HCEC 1CT (cell line): ENCODE measurements at places on chromosomes 7 and 10.

GRCh38 chr10:113557424-113557862 is 4.6 kb downstream of the HABP2 start:
- DNase-seq, result no peak

DNA sequence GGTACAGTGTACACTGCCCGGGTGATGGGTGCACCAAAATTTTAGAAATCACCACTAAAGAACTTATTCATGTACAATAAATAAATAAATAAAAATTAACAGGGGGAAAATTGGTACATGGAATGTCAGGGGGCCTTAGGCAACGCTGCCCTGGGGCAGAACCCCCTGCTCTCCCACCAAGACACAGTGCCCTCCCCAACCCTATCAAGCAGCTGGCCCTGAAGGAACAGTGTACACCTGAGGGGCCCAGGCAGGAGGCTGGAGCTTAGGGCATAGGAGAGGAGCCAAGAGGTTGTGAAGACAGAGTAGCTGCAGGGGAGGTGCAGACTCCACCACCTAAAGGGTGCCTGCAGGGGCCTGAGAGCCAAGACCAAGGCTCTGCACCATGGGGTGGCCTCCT is 128.8 kb downstream of the BMS1 start:
- DNase-seq, result no peak

DNA sequence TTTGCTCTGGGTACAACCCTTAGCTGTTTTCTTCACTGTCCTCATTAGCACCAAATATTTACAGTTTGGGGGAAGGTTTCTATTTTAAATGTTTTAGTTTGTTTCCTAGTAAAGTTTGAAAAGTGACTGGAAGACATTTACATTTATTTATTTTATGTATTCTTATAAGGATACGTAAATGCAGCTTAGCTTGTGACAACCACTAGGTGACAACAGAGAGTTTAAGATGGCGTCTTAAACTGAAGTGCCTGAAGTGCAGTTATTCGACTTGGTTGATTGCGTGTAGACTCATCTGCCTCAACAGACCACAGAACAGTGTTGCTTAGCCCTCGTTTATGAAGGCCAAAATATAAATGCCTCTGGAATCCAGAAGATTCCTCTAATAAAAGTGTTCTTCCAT is 378.2 kb upstream of the MYO3A start:
- DNase-seq, result no peak

- DNase-seq, result no peak
These were observed 4.6 kb downstream of the NFKB2 start for GRCh38 chr10:102400076-102400475.

DNA sequence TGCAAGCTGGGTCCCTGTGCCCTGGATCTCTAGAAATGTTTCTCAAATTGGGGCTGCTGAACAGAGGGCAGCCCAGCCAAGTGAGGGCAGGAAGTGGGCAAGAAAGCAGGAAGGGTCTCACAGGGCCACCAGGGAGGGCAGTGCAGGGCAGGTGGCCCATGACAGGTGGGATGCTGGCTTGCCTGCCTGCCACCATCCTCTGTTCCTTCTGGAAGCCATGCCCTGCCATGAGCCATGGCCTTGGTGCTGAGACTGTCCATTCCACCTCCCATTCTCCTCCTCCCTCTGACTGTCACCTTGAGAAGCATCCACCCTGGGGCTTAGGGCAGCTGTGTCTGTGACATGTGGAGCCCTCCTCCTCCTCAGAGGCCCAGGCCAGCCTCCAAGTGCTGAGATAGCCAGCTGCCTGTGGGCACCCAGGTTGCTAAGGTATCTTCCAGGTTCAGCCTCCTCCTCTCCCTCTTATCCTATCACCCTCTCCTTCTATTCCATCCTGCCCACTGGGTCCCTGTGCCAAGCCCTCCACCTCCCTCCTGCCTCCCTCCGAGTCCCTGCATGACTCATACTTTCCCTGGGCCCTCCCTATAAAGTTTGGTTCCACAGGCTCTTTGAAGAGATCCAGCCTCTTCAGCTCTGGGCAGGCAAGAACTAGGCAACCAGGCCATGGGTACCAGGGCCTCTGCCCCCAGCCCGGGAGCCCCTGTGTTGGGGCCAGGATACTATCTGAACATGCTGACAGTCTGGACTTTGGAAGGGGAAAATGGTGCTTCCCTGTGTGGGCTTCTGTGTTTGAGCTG is 1.3 kb downstream of the VSIR start:
- DNase-seq, result peak; percentile 57

DNA sequence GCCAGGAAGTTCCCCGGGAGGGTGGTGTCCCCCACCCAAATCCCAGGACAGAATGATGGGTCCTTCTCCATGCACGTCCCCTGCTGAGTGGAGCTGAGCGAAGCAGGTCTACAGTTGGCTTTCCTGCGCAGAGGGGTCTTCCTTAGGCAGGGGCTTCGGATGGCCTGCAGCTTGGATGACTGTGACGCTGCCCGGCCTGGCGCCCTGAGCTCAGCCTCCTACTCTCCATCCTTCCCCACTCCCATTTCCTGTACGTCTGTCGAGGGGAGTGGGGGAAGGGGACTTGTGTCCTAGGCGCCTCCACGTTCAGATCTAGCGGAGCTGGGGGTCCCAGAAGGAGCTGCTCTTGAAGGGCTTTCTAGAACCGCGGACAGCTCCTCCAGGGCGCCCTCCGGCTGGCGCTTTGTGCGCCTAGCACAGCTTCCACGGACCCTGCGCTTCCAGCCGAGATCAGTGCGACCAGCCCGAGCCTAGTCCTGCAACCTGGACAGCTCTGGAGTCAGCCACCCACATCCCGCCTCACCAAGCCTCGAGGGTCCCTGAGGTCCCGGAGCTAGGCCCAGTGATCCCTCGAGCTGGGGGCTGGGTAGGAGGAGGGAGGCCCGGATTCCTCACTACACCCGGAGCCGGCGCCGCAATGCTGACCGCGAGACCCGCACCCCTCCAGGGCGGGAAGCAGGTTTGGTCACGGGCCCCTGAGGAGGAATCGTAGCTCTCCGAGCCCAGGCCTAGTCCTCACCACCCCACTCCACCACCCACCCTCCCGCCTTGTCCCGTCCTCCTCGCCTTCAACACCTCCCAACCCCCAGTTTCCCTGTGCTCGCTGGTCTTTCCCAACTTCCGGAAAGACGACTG is 1.9 kb downstream of the GRID1 start:
- no peak for DNase-seq

GRCh38 chr7:20601121-20601520 is 14.3 kb upstream of the ABCB5 start:
- no peak for DNase-seq

DNA sequence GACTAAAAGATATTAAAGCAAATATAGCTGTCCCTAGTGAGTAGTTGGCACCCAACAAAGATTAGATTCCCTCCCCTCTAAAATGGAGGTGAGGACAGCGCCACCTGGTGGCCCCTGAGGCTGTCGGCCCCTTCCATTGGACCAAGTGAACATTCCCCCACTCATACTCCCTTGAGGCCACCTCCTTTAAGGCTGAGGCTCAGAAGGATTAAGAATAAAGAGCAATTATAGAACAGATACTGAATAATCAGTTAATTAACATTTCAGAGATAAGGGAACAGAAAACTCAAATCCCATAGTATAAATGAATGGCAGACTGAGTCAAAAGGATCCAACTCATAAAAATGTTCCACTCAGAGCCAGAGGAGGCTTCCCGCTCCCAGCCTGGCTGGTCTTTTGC is 130.4 kb upstream of the GHITM start:
- no peak for DNase-seq

GRCh38 chr10:78448994-78449418 is 415.3 kb downstream of the RPS24 start:
- DNase-seq, result no peak

DNA sequence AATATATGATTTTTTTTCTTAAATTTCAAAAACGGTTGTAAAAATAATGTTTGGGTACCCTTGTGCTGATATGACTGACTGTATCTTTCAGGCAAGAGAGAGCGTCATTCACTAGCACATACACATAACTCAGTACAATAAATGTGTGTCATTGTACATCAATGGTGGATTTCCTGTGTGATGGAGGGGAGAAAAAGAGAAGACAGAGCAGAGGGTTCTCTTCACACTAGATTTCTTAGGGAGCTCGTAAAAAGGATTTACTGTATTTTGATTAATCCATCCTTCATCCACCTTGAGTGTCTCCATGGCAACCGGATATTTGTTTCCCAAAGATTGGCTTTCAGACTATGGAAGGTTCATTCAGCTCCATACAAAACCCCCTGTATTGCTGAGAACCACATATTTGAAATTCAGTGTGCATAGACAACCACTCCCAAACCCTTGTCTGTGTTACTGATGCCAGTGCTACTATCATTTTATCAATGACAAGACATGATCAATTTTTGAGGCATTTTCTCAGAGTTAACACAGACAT is 150.6 kb downstream of the AKR1D1 start:
- no peak for DNase-seq

- peak; percentile 93 for DNase-seq
These were observed 1177.6 kb upstream of the C7orf33 start for GRCh38 chr7:147412782-147413556.

DNA sequence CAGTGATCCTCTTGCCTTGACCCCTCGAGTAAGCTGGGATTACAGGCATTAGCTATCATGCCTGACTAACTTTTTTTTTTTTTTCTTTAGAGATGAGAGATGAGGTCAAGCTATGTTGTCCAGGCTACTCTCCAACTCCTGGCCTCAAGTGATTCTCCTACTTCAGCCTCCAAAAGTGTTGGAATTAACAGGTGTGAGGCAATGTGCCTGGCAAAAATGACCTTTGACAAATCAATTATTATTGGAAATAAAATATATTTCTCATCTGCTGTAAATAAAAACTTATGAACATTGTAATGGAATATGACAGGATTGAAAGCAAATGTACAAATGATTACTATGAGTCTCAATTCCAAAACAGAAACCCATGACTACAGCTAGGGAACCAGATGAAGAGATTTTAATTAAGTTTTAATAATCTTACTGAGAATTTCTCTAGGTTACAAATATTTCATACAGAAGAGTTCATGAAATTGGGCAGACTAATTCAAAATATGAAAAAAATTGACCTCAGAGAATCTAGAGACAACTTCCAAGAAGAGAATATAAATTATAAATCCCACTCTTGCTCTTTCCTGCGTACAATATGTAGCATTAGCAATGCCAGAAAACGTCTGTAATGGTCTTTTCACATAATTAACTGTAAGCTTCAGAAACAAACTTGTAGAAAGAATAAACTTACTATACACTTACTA is 414.7 kb downstream of the DGKB start:
- DNase-seq, result no peak

- DNase-seq, result no peak
These were observed 13.2 kb downstream of the BAIAP2L1 start for GRCh38 chr7:98387544-98388226.

DNA sequence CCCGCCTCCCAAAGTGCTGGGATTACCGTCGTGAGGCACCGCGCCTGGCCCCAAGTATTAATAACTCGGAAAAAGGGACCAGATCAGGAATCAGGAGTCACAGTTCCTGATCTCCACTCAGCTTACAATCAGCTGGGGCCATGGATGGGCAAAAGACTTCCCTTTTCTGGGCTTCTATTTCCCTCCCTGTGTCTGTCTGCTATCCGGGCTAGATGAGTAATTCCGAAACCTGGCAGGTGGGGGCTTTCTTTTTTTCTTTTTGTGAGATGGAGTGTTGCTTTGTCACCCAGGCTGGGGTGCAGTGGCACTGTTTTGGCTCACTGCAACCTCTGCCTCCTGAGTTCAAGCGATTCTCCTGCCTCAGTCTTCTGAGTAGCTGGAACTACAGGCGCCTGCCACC is 11.6 kb downstream of the RPS24 start:
- DNase-seq, result no peak

DNA sequence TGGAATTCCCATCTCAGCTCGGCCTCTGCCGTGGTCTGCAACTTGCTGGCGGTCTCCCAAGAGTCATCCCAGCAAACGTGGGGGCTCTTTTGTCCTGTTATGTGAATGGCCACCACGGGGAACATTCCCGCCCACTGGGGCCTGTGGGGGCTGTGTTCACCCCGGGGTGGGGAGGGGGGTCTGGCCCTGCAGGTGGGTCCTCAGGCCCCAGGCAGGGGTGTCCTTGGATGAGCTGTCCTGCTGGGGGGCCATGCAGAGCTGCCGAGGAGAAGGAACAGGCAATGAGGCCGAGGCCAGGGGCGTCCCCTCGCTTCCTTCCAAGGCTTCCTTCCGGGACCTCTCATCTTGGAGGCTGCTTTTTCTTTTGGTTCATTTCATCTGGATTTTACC is 24.4 kb upstream of the PITRM1 start:
- DNase-seq, result no peak

DNA sequence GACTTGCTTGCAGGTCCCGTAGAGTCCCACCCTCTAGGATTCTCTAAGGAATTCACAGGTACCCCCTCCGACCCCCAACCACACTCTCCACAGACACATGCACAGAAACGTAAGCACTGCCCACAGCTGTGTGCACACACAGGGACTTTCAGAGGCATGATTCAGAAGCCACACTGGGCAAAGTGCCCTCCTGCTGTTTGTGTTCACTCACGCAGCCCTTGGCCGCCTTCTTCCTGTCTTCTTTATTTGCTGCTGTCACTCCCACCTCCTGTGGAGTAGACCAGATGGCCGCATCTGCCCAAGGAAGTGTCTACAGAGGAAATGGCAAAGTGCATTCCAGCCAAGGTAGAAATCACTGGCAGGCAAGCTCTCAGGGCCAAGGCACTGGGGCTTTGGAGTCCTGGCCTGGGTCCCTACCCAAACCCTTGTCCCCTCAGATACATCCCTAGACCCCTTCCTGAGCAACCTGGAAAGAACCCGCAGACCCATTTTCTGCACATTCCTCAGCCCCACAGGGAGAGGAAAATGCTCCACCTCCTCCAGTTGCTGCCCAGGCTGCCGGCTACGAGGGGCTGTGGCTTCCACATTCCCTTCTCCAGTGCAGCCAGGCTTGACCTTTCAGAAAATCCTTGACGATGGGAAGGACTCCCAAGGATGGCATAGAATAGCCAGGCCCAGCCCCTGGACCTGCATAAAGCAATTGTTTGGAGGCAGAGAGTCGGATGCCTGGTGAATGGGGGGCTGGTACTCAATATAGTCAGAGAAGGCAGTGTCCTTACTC is 21.6 kb upstream of the GIMAP8 start:
- DNase-seq, result peak; percentile 77

DNA sequence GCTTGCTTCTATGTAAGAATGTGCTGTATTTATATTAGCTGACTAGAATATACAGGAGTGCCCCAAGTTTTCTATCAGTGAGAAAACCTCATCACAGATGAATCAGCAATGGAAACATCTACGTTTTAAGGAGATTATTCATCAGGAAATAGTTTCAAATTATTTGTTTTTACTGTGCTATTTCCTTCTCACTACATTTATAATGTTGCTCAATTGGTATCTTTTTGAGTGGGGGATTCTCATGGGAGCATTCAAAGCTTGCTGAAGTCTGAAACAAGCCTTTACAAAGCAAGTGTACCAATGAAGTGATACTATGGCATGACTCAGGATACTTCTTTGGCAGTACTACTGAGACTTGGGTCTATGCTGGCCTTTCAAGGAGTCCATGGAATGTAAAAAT is 191.1 kb upstream of the SLC26A5 start:
- peak; percentile 92 for DNase-seq

DNA sequence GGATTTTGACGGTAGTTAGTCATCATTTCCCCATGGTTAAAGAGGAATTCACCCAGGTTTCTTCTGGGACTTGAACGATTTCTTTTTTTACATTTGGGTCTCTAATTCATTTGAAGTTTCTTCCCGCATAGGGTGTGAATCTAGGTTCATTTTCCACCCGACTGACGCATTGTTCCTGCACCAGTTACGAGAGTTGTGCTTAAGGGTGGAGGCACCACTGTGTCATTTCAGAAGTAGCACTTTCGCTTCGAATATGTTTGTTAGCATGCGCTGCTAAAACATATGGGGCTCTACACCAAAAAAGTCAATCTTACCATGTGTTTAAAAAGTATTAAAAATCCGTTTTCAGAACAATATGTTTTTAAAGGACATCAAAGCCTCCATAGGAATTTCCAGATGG is 140.3 kb downstream of the VIPR2 start:
- DNase-seq, result no peak

GRCh38 chr7:33500703-33501701 is 371.6 kb downstream of the BBS9 start:
- DNase-seq, result no peak
